ENCODE measurements at places on chromosomes 6 and 20. TPM values are rescaled to one million over a fixed set of nuclear protein-coding genes. Genes with fewer than 3 reads are reported as not detected.
A peak's percentile ranks its signal among the peaks of the same experiment; 100 is the strongest.

Gene TSPYL4
- total RNA-seq: 10.9 TPM

Gene CDSN
- not detected for total RNA-seq

Gene RIPPLY2
- not detected for total RNA-seq

- DNase-seq: peak; percentile 46
Measured at GRCh38 chr20:18288749-18289267, 481 bp downstream of the ZNF133 start.

DNA sequence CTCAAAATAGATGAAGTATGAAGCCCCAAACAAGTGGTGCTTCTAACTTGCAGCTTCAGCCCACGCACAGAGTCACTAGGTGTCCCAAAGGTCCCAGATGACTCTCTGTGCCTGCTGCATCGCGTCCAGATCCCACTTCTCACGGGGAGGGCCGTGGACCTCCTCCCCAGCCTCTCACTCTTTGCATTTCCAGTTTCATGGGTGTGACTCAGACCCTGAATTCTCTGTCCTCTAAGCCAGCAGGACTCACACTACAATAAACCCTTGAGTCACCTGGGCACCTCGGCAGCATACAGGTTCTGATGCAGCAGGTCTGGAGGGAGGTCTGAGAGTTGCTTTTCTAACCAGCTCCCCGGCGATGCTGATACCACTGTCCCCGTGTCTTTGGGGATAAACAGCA is 114.0 kb upstream of the RIN2 start:
- no peak for DNase-seq

DNA sequence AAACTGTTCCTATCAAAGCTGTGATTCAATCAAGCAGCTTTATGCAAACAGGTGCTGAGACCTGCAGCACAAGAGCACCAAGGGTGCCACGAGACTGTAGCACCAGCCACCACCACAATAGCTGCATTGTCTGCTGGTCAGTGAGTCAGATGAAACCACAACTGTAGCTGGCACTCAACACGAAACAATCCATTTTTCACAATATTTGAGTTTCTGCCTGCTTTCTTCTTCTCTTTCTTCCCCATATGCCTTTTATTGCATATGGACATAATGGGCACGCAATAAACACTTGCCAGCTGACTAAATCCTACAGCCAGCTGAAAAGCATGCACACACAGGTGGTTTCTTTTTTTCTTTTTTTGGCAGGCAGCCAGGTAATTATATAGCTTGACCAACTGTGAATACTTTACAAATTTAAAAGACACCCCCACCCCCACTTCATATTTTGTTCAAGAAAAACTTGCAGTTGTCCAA is 16.6 kb downstream of the SLC2A12 start:
- no peak for DNase-seq

DNA sequence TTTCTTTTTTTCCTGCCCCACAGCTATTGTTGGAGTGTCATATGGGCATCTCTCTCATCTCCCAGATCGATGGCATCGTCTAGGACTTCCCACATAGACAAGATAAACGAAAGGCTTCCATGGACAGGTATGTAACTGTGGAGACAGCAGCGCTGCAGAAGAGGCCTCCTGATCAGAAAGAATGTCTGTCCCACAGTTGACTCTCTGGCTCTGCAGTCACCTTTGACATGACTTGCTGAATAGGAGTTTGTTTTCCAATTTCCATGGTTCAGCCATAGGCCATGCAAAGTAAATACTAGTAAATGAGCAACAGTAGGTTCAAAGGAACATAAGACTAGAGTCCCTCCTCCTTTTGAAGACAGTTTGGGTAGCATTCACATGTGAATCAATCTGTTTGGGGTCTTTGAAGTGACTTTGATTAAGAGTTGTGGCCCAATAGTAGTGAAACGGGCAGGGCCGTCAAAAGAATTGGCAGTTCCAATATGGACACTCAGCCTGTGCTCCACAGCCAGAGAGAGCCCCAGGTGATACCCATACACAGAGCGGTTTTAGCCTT is 134.7 kb upstream of the IFNGR1 start:
- DNase-seq: peak; percentile 75

DNA sequence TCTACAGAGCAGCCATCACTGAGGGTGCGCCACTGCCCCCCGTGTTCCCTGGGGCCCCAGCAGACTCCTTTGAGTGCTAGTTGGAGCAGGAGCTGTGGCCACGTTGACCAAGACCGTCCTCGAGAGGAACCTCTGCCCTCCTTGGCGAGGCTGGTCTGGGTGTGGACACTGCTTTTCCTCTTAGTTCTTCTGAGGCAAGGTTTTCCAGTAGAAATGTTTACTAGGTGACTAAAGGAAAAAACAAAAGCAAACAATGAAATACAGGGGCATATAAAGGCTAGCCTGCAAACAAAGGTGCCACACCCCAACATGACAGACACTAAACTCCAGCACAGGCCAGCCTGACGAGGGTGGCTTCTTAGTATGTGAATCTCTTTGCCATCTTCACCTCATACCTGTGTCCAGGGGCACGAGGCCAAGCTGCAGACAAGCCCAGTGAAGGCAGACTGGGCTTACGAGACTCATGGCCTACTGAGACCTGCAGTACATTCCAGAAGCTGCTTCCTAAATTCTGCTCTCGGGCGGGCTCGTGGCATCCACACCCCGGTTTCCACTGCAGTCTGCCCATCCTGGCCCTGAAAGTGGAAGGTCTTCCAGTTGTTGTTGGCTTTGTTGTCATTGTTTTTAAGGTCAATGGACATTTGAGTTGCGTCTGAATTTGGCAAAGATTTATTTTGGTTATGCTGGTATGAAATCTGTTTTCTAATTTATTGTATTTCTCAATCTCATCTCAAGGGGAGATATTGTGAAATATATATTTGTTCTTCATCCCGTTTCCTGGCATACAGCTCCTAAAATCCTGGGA is 39.2 kb downstream of the FAM50B start:
- no peak for DNase-seq

- DNase-seq: no peak
Measured at GRCh38 chr6:34912715-34913464, 23.8 kb downstream of the ANKS1A start.

- no peak for DNase-seq
Measured at GRCh38 chr6:136517002-136517401, 33.2 kb downstream of the MAP7 start.
